ENCODE measurements at places on chromosomes 7 and 10. TPM values are rescaled to one million over a fixed set of nuclear protein-coding genes. Genes with fewer than 3 reads are reported as not detected.

DNA sequence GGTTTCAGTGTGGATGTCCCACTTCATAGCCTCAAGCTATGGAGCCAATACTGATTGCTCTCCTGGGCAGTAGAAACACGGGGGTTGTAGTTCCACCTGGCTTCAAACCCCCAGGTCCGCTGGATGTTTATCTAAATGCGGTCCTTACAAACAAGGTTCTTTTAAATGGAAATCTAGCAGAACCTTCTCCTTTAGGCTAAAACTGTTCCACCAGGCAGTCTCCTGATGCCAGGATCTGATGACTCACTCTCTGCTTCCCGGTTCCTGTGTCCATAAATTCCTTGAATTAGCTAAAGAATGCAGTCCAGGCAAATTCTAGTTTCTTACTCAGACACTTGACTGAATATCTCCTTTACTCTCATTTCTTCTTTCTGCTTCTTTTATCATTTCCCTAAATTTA, 108.4 kb upstream of the FAM3C start:
- DNase-seq, result peak; percentile 90

Gene KIFBP
- total RNA-seq, result 32.0 TPM

Gene OR9A4
- not detected for total RNA-seq

Gene MMRN2
- total RNA-seq, result 1.8 TPM

Gene DRGX
- total RNA-seq, result not detected
